Pericardium fibroblast (primary cell): ENCODE measurements at places on chromosomes 2 and 18. TPM values are rescaled to one million over a fixed set of nuclear protein-coding genes. Genes with fewer than 3 reads are reported as not detected.

The ATL2 gene
- total RNA-seq: 21.4 and 24.9 TPM in 2 replicates

The MAPK4 gene
- 0.09 TPM in 1 of 2 replicates, not detected in the other for total RNA-seq

The CDH2 gene
- total RNA-seq: 26.9 and 59.0 TPM in 2 replicates

The KCNF1 gene
- not detected in 2 replicates for total RNA-seq

The MORN2 gene
- total RNA-seq: 22.0 and 26.0 TPM in 2 replicates

The RMDN2 gene
- 3.9 and 5.4 TPM in 2 replicates for total RNA-seq

The STARD6 gene
- total RNA-seq: not detected in 2 replicates

The AKAIN1 gene
- not detected in 2 replicates for total RNA-seq

The CSRNP3 gene
- total RNA-seq: 1.2 and 2.7 TPM in 2 replicates

The SH2D6 gene
- total RNA-seq: not detected in 2 replicates

The TSPYL6 gene
- not detected in 2 replicates for total RNA-seq

The MC2R gene
- not detected in 2 replicates for total RNA-seq

The KCNG2 gene
- 0.47 and 2.2 TPM in 2 replicates for total RNA-seq
